Left cardiac atrium (tissue), 4 donors: ENCODE measurements at places on chromosomes 16 and 17. TPM values are rescaled to one million over a fixed set of nuclear protein-coding genes. Genes with fewer than 3 reads are reported as not detected.
A peak's percentile ranks its signal among the peaks of the same experiment; 100 is the strongest.

The GAS7 gene
- total RNA-seq, result 115 TPM

DNA sequence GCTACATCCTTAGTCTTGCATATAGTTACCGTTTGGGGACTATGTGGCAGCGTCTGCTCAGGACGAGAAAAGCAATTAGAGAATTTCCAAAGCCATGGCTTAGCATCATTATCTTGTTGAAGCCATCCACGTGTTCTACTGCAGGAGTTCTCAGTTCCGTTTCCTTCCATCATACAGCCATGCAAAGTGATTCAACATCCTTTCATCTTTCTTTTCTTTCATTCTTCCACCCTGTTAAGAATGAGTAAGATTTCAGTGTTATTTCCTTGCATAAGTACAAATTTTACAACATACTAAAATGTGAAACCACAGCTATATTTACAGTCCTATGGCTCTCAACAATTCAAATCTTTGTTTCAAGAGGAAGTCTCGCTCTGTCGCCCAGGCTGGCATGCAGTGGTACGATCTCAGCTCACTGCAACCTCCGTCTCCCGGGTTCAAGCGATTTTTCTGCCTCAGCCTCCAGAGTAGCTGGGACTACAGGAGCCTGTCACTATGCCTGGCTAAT, 3.8 kb downstream of the MARF1 start:
- no peak for DNase-seq

DNA sequence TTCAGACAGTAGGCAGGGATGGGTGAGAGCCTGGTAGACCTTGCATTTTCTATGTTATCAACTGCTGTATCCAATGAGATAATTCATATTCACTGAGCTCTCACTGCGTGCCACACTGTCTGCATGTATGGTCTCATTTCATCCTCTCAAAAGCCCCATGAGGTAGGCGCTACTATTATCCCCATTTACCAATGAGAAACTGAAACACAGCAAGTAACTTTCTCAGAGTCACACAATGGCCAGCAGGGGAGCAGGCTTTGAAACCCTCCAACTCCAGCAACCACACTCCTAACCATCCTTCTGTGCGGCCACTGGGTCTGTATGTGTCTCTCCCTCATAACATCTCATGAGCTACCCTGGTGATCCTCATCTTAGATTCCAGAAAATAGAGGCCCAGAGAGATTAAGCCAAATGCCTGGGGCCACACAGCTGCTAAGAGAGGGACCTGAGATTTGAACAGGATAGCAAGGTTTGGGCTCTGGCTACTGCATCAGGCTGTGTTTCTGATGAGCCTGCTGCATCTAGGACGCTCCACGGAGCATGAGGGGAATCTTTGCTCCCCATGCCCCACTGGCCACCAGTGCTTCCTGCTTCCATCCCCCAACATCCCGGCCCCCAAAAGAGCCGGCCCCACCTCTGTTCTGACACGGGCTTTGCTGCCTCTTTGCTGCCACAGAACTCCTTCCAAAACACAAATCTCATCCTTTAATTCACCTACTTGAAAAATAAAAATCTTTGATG, 3.2 kb downstream of the CCR7 start:
- DNase-seq, result no peak

DNA sequence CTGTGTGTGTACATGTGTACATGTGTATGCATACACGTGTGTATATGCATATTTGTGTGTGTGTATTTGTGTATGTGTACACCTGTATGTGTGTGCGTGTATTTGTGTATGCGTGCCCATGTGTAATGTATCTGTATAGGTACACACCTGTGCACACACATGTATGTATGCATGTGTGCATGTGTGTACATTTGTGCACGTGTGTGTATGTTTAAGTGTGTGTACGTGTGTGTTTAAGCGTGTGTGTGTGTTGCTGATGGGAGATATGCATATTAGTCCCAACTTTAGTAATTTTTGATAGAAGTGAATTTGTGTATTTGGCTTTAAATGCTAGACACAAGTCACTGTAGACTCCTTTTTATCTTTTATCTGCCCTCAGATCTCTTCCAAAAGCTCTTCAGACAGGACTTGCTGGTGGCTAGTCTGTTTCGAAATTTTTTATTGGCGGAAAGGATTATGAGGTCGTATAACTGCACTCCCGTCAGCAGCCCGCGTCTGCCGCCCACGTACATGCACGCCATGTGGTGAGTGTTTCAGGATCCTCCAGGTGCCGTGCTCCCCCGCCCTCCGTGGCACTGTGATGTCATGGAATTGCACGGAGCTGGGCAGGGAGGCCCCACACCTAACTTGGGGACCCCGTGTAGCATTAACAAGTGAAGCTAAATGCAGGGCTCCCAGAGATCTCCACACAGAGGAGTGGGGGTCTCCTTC, 168.8 kb upstream of the CHMP6 start:
- DNase-seq, result no peak

DNA sequence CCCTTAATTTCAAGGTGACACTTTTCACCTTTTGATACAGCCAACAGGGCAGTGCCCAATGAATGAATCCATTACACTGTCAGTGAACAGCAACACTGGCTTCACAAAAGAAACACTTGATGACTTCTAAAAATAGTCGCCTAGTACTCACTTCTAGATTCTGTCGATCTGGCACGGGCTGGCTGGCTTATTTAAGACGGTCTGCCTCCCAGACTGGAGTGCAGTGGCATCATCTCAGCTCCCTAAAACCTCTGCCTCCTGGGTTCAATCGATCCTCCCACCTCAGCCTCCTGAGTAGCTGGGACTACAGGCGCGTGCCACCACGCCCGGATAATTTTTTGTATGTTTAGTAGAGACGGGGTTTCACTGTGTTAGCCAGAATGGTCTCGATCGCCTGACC, 1.9 kb downstream of the NDUFAB1 start:
- peak; percentile 40 for DNase-seq

GRCh38 chr16:17468611-17469010, 2.1 kb downstream of the XYLT1 start:
- no peak for DNase-seq

- peak; percentile 18 for DNase-seq
Measured at GRCh38 chr17:259341-259976, 78.0 kb upstream of the DOC2B start.

- no peak for DNase-seq
Measured at GRCh38 chr16:22194707-22195444, 11.2 kb upstream of the EEF2K start.

The PLCG2 gene
- 14.1 TPM for total RNA-seq

The TMEM98 gene
- total RNA-seq, result 36.5 TPM
